ENCODE measurements at places on chromosomes 6 and 20.
A peak's percentile ranks its signal among the peaks of the same experiment; 100 is the strongest.

GRCh38 chr6:168815229-168815628 lies 374.2 kb downstream of the SMOC2 start:
- no peak for DNase-seq

DNA sequence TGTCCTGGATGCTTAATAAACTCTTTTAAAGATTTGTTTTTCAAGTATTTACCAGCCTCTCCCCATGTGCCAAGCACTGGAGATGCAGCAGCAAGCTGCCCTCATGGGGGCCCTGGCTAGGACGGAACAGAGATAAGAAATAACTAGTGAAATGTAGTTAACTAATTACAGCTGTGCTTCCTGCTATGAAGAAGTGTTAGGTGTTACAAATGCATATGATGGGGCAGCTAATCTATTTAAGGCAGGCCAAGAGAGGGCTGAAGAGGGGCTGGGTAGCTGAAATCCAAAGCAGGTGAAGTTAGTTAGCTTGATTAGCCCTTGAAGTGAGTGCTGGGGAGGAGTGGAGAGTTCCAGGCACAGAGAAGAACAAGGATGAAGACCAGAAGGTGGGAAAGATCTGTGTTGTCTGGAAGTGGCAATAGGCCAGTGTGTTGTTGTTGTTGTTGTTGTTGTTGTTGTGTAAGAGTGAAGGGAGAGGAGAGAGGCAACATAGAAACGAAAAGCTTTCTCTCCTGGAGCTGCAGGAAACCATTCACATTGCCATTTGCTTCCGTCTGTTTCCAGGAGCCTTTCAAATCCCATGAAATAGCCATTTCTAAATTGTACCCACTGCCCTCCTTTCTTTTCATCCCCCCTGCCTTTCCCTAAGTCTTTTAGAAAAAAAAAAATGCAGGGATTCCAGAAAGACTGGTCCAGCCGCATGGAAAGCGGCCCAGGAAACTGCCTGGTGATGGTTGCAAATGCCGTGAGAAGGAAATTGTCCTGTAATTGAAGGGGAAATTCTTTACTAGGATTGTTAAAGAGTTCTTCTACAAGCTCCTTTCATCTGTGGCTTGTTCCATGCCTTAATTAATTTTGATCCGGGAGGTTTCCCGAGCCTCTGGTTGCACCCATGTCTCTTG lies 119.6 kb downstream of the TFAP2C start:
- DNase-seq, result no peak

DNA sequence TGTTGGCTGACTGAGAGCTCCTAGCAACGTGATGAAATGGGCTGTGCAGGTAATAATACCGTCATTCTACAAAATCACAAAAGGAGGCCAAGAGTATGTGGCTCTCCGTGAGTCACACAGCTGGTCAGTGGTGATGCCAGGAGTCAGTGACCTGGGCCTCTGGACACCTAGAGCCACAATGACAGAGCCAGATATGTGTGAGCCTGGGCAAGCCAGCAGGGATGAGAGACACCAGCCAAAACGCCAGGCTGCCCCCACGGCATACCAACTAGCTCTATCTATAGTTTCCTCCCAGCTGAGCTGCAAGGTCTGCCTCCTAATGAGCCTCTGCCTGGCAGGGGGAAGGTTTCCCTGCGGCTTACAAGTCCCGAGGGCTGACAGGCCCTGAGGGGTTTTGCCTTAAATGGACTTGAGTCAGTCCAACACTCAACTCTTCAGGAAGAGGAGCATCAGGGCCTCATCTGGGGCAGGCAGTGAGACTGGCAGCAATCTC lies 70.0 kb downstream of the CPNE5 start:
- no peak for DNase-seq

DNA sequence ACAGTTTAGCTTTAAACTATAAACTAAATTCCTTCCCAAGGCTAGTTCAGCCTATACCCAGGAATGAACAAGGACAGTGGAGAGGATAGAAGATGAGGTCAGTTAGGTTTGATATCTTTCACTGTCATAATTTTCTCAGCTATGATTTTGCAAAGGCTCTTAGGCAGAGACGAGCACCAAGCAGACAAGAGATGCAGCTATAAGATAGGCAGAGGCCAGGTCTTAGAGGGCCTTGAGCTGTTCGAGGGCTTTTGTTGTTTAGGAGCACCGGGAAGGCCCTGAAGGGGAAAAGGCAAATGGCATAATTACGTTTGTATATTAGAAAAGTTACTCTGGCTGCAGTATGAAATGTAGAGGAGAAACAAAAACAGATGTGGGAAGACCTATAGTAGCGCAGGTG lies 59.8 kb downstream of the DOP1A start:
- DNase-seq, result no peak

- DNase-seq, result no peak
These were observed 191.4 kb downstream of the ADGRB3 start for GRCh38 chr6:68826501-68826900.

DNA sequence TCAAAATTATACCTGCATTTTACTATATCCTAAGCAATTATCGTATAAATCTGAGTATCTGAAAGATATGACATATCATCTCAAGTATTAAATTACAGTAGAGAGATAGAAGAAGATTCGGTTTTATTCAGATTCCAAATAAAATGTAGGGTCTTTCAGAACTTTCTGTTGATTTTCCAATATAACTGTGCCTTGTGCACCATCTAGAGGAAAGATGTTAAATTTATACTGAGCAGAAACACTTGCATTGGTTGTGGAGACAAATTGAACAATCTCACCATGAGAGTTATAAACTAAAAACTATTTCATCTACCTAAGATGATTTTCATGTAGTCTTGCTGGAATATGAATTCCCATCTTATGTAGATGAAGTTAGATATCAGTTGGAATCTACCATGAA lies 26.8 kb upstream of the HSF2 start:
- no peak for DNase-seq

GRCh38 chr6:12151433-12151820 lies 138.7 kb upstream of the EDN1 start:
- DNase-seq, result no peak

- DNase-seq, result peak; percentile 79
These were observed 93.9 kb upstream of the BTN3A2 start for GRCh38 chr6:26270903-26271667.

DNA sequence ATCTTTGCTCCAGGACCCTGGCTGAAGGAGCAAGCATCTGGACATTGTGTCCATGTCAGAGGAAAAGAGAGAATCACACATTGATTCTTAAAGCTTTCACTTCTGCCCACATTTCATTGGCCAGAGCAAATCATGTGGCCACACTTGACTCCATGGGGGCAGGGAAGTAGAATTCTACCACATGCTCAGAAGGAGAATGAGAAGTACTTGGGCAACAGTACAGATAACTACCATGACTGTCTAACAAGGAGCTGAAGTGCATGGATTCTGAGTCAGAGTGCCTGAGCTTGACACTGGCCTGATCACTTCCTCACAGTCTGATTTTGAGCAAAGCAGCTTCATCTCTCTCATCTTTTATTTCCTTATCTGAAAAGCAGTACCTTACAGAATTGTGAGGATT lies 38.6 kb downstream of the GHRH start:
- no peak for DNase-seq

- DNase-seq, result no peak
These were observed 1.1 kb downstream of the MAPRE1 start for GRCh38 chr20:32820698-32821377.

- DNase-seq, result no peak
These were observed 363.3 kb upstream of the CDH4 start for GRCh38 chr20:60888771-60889170.

GRCh38 chr20:3237958-3238615 lies 903 bp downstream of the SLC4A11 start:
- DNase-seq, result peak; percentile 18

DNA sequence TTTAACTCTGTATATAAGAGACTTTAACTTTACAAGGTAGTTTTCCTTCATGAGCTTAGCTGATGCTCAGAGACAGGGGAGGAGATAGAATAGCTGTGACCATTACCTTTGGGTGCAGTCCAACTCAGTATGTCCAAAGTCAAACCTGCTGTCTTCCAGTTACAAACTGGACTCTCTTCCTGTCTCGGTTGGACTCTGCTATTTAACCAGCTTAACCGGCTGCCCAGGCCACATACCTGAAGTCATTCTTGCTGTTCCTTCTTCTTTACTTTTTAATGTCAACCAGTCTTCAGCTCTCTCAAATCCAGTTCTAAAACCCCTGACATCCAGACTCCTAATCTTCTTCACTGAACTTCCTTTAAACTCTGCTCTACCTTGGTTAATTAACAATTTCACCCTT lies 138.3 kb upstream of the TSHZ2 start:
- DNase-seq, result no peak

DNA sequence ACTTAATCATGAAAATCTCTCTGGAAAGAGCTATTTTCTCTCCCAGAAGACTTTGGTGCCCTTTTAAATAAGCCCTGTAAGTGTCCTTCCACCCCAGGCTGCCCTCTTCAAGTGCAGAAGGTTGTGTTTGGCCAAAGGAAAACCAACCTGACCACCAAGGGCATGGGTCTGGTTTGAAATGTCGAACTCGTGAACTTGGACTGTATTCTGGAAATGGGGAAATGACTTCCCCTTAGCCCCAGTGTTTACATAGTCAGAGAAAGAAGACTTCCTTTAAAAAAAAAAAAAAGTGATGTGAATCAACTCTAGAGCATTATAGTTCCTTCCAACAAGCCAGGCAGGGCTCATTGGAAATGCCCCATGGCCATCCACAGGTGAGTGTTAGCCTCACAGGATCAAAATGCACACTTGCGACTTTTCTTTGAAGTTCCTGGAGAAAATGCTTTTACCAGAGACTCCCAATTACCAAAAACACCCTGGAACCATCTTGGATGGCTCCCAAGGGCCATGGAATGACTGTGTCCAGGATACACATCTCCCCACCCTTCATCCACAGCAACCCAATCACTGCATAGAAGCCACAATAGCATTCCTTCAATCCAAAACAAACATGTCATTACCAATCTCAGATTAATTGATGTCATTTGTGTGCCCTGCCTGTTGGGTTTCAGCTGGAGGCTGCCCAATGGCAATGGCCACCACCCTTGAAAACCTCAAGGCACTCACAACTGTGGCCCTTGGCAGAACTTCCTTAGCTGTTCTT lies 133.8 kb downstream of the CLIC5 start:
- no peak for DNase-seq
